ENCODE measurements at places on chromosomes 12 and 14. TPM values are rescaled to one million over a fixed set of nuclear protein-coding genes. Genes with fewer than 3 reads are reported as not detected.

The GRIN2B gene
- total RNA-seq, result not detected

The ACYP1 gene
- total RNA-seq, result 22.7 TPM

The KRT85 gene
- not detected for total RNA-seq

The NOP9 gene
- 25.1 TPM for total RNA-seq

The HAL gene
- total RNA-seq, result under 0.01 TPM

The CCDC60 gene
- not detected for total RNA-seq

Data from smooth muscle cell of trachea (primary cell).